ENCODE measurements at places on chromosomes 7 and 10.

GRCh38 chr7:97014145-97014750 is 8.9 kb downstream of the DLX6 start:
- no peak for DNase-seq

DNA sequence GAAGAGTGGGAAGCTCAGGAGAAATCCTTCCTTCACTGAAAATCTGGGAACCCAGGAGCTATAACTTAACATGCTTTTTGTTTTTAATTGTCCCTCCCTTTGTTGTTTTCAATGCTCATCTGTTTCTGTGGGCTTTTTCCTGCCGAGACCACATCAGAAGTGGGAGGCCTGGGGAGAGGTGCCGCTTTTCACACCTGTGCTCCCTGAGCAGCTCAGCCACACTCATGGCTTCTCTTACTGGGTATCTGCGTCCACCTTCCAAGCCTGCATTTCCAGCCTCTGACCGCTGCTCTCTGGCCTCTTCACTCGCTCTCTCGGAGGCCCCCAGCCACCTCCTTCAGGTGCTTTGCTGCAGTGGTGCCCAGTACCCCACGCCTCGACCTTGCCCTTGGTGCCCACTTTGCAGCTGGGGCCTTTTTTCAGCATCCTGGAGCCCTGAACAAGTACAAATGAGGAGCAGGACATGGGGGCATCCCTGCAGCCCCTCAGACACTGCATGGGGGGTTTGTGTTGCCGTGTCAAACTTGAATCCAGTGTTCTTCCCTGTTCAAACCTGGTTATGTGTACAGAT is 9.9 kb downstream of the C7orf57 start:
- no peak for DNase-seq

DNA sequence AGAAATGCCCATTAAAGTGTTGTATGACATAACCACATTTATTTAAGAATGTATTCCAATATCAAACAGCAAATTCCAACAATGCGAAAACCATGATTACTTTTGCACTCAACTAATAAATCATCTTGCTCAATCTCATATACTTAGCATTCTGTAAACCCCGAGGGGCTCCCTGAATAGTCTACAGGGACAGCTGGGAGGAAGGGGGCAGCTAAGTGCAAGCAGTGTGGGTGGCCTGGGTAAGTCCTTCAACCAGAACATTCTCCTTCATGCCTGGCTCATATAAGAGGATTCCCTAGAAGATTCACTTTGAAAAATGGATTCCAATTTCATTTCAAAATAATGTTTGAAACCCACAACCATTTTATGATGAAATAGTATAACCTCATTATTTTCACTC is 355.5 kb downstream of the CDC14C start:
- DNase-seq: no peak

- no peak for DNase-seq
Measured at GRCh38 chr10:91925022-91925320, 1.4 kb downstream of the BTAF1 start.

DNA sequence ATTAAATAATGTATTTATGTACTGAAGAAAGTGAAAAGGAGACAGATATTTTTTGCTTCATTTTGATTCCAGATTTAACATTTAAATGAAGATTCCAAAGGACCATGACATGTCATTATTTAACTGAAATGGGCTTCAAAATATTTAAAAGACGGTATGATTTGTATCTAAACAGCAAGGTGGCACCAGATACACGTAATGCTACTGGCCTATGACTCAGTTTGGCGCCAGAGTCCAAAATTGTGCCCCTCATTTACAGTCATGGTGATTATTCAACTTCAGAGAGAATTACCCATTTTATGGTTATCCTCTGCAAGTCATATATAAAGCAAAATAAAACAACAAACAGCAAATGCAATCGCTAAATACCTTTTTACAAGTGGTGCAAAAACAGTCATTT is 94.5 kb downstream of the ETV1 start:
- DNase-seq: no peak

DNA sequence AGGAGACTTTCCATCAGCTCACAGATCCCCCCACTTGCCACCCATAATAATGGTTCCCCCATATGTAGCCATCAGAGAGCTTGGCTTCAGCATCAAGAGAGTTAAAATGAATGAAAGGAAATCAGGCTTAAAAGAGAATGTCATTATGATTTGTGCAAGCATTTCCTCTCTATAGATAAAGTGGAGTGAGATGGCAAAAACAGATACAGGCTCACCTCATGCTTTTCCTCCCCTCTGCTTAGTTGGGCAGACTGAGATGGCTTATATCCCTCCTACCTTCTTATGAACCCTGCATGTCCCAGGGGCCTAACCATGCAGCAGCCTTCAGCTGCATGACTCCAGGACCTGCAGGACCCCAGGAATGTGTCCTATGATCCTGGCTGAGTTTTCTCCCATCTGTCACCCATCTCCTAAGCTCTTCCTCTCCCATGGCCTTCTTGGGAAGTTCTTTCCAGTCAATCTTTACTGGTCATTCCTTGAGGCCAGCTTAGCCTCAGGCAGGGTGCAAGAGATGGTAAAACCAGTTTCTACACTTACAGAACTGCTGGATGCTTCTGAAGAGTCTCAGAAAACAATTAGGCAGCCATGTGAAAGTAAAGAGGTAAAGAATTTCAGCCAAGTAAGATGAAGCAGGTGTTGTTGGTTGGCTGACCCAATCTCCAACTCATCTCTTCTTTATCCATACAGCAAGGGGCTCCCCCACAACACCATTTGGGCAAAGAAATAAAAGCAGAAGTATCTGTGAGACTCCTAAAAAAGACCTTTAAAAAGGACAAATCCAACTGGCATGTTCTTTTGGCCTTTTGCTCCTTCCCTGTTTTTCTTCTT is 159.7 kb downstream of the RTKN2 start:
- DNase-seq: no peak

GRCh38 chr10:51886438-51887068 is 187.2 kb upstream of the CSTF2T start:
- DNase-seq: no peak

DNA sequence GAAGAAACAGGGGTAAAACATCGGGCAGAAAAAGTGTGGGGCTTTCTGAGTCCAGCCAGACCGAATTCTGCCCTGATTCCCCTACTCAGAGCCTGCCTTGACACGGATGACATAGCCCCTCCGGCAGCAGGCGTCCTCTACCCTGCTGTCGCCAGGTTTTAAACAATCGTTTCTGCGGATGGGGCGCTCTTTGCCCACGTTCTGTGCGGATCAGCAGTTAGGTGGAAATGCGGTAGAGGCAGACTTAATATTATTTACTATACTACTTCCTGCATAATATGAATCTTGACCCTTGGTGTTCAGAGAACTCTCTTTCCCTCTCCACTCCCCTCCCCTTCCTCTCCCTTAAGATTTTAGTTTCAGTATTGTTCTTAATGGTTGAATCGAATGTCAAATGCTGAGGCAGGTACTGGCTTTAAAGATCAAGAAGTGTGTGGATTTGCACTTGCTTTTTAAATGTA is 2.4 kb downstream of the GATA3 start:
- peak; percentile 34 for DNase-seq

DNA sequence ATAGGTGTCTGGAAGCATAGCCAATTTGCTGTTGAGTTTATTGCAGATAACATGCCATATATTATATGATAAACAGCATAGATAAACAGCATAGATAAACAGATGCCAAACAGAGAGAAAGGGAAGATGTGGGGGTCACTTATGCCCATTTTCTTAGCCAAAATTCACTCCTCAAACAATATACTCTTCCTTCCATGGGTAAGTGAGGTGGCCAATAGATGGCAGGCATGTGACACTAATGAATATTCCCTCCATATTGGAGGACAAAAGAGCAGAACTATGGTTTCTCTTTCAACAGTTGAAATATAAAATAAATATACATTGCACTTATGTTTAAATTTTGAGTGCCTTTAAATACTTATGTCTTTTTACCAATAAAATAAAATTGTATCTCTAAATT is 1212.8 kb downstream of the REEP3 start:
- no peak for DNase-seq

DNA sequence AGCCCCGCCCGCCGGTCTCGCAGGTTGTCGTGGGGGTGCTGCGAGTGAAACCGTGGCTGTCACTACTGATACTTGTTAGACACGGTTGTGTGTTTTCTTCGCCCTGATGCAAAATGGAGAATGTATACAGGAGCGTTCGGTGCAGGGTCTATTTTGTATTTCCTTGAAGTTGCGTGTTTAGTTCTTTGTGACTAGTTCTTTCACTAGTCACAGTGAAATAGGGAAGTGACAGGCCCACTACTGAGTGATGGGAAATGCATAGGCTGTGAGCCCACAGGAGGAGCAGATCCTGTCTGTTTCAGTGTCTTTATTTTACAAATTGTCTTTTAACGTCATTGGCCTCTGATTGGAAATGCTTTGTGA is 675 bp downstream of the ABRAXAS2 start:
- DNase-seq: no peak

DNA sequence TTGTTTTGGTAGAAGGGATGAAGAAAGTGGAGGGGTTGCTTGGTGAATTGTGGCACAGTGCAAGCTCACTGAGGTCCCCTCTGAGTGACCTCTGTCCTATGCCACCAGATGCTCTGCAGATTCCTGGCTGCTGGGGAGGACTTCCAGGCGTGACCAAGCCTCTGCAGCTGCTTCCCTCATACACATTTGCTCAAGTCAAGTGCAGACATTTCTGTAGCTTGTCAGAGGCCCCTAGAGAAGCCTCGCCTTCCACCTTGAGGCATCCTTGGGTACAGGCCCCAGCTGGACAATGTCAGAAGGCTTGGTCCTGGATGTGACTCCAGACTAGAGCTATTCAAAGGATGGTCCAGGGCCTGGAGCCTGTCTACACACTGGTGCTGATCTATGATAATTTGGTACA is 464.2 kb downstream of the PLXNA4 start:
- DNase-seq: no peak

DNA sequence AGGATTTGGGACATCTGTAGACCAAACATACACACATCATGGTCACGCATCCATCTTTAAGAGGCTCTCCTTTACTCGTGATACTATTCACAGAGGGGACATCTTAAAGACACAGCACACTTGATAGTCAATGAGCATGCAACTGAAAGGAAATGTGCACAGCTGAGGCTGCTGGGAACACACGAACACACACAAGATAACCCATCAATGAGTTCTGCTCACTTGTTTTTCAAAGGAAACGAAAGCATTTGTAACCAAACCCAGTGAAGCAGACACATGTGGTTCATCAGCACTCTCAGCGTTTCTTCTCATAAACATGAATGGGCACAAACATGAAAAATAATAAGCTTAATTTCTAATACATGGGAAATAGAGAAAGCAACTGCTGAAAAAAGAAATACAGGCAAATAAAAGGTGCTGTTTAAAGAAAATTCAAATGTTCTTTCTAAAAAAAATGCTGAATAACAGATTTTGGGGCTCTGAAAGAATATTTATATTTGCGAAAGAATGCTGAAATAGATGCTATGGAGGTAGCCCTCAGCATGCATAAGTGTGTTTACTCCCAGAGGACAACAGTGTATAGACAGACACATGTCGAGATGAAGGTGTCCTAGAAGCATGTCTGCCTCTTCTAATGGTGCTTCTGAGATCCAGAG is 59.7 kb upstream of the LAMB4 start:
- DNase-seq: no peak

DNA sequence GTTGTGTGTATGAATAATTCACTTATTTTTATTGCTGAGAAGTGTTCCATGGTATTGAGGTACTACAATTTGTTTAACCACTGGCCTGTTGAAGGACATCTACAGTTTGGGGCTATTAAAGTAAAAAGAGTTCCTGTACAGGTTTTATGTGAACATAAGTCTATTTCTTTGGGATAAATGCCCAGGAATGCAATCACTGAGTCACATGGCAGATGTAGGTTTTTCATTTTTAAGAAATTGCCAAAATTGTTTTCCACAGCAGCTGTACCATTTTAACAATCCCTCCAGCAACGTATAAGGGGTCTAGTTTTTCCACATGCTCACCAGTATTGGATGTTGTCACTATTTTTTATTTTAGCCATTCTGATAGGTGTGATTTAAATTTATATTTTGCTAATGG is 243.9 kb downstream of the TNS3 start:
- DNase-seq: no peak

- DNase-seq: no peak
Measured at GRCh38 chr10:107013258-107014006, 151.1 kb downstream of the SORCS1 start.

DNA sequence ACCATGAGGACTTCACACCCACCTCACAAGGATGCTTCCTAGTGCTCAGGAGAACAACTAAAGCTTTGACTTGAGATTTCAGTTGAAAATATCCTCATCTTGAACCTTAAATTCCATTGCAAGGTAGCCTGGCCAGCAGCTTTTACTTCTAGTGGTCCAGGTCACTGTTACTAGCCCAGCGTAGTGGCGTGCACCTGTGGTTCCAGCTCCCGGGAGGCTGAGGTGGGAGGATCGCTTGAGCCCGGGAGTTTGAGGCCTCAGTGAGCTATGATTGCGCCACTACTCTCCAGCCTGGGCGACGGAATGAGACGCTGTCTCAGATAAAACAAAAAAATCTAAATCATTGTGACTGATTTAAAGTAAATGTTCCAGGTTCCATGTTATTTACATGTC is 28.3 kb upstream of the PRKAR1B start:
- DNase-seq: no peak

DNA sequence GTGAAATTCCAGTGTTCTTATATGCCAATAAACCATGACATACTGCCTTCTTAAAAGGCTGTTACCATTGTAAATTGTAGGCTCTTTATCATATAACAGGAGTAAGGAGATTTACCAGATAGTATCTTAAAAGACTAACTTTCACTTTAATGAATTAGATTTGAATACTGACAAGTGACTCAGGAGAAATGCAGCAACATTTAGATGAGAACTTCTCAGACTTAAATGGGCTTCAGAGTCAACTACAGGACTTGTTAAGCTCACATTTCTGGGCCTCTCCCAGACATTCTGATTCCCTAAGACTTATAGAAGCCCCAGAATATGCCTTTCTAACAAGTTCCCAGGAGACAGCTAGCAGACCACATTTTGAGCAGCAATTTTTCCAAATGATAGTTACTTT is 466.3 kb downstream of the ARL4A start:
- DNase-seq: no peak

GRCh38 chr10:100333661-100334440 is 3.8 kb upstream of the PKD2L1 start:
- no peak for DNase-seq

- no peak for DNase-seq
Measured at GRCh38 chr7:64905547-64905946, 2.5 kb downstream of the ZNF273 start.

- DNase-seq: no peak
Measured at GRCh38 chr7:123343611-123344010, 143.8 kb upstream of the SLC13A1 start.

DNA sequence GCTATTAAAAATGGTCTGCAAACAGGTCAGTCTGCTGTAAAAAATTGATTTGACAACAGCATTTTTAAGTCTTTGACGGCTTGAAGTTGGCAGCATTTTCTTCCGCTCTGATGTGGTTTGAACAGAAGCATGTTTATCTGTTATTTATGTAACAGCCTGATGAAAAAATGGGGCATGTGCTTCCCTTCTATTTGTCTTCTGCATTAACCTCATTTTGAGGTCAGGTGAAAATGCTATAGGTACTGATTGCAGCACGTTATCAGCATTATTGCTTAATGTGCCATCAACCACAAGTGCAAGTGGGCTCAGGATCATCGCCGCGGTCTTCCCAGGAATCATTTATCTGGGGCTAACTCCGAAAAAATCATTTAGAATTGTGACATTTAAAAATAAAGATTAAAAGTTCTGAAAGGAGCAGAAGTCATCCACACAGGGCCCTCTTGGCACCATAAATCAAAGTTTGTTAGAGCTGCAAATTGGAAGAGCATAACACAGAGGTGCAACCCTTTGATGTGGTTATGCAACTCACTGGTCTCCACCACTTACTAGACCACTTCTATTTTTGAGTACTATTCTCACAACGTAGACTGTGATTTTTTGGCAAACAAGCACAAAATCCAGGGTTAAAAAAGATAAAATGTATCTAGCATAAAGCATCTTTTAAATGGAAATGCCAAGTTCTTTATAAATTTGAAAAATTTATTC is 307.7 kb downstream of the MDFIC start:
- no peak for DNase-seq

Data from activated CD4-positive, CD25-positive, alpha-beta regulatory T cell (primary cell).